Cerebellar nuclear complex (tissue), 1 donor: ENCODE measurements at places on chromosomes 3 and 15.

- no peak for DNase-seq
Measured at GRCh38 chr15:87755226-87755625, 501.3 kb downstream of the NTRK3 start.

DNA sequence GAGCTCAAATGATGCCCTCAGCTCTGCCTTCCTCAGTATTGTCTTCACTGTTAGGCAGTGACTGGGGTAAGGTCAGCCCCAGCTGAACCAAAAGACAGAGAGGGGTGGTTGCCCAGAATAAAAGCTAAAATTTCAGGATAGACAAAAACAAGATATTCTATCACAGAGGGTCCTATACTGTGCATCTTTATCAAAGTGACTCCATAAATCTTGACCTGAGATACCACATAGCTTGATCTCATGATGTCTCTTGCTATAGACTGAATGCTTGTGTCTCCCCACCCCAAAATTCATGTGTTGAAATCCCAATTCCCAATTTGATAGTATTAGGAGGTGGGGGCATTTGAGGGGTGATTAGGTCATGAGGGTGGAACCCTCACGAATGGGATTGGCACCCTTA is 30.4 kb downstream of the EIF1B start:
- no peak for DNase-seq

DNA sequence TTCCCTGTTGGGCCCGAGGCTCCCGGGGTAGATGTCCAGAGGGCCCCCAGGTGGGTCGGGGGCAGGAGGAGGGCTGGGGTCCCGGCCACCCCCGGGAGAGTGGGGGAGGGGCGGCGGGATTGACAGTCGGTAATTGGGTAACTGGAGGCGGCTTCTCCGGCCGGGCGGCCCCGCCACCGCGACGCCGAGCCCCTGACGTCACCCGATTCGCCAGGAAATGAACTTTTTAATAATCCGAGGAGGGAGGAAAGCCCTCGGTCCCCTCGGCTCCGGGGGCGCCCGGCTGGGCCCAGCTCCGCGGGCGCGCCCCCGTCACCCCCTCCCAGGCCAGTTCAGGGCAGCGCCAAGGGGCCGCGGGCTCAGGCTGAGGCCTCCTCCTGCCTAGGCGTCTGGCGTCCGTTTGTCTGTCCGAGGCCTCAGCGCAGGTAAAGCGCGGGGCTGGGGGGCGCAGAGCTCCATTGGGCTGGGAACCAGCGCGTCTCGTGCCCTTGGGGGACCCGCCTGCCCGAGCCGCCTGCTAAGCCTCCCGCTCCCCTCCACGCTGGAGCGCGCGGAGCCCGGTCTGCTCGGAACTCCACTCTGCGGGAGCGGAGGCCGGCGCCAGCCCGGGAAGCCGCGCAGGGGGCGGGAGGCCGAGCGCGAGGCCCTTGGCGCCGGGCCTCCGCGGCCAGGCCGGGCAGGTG is 3.9 kb downstream of the GATA2 start:
- DNase-seq = no peak

DNA sequence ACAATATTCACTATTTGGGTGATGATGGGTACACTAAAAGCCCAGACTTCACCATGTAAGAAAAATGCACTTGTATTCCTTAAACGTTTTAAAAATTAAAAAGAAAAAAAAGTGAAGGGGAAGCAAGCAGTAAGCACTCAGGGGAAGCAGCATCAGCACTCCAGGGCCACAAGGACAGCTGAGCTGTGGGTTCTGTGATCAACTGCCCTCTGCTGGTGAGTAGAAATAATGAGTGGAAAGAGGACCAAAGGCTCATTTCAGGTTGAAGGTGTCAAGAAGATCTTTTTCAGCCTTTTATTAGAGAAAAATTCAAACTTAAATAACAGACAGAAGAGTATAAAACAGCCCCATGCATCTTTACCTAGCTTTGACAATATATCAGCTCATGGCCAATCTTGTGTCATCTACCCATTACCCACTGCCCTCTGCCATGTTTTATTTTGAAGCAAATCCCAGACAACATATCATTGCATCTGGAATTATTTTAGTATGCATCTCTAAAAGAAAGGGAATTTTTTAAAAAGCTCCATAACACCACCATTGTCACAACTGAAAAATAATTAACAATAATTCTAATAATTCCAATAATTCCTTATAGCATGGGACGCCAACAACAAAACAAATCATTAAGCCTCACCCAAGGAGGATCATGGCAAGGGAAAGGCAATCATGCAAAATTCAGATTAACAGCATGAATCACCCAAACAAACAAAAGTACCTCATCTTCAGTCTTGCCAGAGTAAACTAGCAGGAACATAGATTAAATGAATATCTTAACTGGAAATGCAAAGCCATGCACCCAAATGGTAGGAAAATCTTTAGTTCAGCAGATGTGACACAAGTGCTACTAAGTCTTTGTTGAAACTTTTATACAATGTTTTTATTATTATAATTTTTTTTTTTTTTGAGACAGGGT is 42.5 kb downstream of the TAMM41 start:
- peak; percentile 5 for DNase-seq
